ENCODE measurements at places on chromosomes 5 and 9.

- DNase-seq = no peak
Observed at GRCh38 chr5:179963375-179963774, 55.7 kb upstream of the TBC1D9B start.

GRCh38 chr9:105455836-105456475 lies 8.1 kb downstream of the FSD1L start:
- DNase-seq = no peak

- no peak for DNase-seq
Observed at GRCh38 chr5:6734781-6735180, 21.5 kb downstream of the TENT4A start.

GRCh38 chr5:39541920-39542319 lies 117.1 kb upstream of the DAB2 start:
- no peak for DNase-seq

DNA sequence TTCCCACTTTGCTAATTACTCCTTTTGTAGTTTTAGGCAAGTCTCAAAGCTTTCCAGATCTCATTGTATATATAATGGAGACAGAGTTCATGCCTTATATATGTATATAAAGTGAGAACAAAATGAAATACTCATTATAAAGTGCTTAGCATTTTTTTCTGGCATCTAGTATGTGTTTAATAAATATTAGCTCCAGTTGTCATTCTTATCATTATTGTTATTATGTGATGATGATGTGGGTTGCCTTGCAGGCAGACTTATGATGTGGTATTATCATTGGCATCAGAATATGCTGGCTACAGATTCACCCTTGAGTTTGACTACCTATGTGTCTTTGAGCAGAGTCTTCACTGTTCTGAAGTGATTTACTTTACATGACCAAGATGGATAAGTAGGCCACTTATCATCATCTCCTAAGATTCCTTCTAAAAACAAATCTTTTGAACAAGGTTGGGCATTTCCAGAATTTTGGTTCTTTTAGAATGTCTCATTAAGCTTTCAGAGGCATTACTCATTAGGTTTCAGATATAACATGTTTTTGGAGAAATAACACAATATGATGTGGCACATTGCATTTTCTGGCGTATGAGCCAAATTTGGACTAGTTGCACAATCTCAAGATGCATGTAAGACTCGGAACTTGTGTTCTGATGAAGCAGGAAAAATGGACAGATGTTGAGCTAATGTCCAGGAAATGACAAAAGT lies 145.6 kb upstream of the TNC start:
- DNase-seq = no peak

DNA sequence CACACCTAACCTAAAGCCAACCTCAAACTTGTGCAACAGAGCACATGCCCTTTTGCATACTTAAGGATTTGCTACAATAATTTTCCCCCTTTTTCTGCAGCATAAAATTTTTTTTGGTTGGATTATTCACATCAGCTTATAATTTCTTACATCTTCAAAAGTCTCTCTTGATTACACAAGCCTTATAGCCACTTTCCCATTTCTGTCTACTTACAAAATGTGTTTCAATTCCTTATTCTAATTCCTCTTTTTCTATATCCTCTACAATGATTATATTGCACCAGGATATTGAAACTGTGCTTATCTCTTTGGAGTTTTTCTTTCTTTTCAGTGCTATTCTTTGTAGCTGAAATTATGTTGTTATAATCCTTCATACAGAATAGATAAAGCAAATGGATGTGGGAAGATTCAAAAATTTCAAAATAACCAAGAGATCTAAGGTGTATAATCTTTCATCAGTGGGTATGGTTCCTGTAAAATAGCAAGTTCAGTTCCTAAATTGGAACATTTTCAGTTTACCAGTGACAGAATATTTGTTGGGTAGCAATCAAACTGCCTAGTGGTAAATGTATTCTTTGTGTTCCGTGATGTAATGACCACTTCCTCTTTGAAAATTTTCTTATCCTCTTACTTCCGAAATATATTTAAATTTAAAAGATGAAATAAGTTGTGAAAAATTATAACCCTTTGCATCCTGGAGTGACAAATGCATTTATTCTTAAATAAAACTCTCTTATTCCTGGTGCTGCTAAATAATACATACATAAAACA lies 386.8 kb upstream of the CHD1 start:
- no peak for DNase-seq

GRCh38 chr5:153659039-153659736 lies 168.7 kb downstream of the GRIA1 start:
- no peak for DNase-seq

GRCh38 chr9:6931913-6932312 lies 174.1 kb downstream of the KDM4C start:
- no peak for DNase-seq

DNA sequence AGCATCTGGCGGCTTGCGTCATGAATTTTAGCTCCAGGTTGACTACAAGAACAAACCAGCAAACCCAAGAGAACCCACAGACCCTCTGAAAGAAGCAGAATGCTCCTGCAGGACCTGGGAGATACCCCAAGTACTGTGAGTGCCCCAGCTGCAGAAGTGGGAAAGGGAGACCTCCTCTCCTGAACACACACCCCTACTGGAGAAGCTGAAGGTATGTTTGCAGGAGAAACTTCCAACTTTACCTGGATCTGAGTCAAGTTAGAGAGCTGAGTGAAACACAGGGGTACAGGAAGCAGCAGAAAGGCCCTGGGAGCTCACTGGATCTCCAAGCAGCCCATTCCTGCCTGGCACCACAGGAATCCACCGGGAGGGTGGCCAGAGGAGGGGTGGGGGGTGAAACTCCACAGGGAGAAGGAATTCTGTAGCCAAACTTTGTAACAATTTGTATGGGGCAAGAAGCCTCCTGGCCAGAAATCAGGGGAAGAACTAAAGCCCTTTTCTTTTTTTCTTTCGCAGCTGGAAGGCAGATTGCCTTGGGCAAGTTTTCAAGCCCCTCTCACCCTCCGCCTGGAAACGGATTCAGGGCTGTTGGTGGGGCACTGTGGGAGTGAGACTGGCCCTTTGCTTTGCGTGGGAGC lies 576.2 kb downstream of the BNC2 start:
- DNase-seq = no peak

DNA sequence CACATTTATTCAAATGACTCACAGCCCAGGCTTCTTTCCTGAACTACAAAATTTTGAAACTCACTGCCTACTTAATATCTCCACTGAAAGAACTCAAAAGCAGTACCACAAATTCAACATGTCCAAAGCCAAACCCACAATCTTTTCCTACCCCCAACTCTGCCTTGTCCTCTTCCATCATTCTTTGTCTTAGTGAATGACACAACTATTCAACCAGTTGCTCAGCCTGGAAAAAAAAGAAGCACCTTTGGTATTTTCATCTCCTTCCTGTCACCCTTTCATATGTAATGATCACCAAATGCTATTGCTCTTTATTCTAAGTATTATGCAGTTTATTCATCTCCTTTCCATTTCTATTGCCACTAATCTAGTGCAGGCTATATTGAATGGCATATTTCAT lies 216.3 kb downstream of the TMEM232 start:
- no peak for DNase-seq

- no peak for DNase-seq
Observed at GRCh38 chr9:35962126-35962906, 4.4 kb upstream of the OR2S2 start.

Measured in cortex of kidney (tissue), 1 donor.